ENCODE measurements at places on chromosomes 13 and 19.
A peak's percentile ranks its signal among the peaks of the same experiment; 100 is the strongest.

- DNase-seq: no peak
Measured at GRCh38 chr19:32881766-32882165, 12.2 kb upstream of the SLC7A9 start.

DNA sequence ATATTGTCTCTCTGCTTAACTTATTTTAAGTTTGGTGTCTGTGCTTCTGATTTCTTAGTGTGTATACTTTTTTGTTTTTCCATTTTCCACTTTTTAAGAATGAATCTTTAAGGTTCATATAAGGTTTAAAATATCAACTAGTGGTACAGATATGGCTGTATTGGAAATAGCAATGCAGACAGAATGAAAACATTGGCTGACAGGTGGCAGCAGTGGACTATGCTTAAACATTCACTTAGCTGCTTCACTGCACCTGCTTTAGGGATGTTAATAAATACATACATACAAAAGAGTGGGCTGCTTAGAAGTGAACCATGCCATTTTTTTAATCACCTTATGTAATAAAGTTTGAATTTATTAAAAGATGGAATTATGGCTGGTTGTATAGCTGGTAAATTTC lies 27.3 kb downstream of the TM9SF2 start:
- no peak for DNase-seq

DNA sequence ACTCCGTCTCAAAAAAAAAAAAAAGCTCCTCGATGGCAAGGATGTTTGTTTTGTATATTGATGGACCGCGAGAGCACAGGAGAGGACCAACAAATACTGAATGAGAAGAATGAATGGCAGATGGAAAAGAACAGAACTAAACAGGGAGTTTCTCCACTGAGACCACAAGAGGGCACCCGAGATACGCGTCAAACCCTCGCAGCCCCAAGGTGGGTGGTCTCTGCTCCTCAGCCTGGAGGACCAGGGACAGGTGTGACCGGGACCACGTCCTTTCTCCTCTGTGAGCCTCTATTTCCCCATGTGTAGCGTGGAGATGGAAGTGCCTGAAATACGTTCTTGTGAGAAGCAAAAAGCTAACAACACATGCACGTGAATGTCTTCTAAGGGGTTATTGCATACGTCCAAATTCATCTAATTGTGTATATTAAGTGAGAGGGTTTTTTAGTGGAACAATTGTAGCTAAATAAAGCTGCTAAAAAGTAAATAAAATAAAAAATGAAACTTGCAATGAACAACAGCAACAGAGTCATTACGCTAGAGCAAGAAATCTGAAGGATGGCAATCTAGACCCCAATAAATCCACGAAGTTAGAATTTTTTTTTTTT lies 8.3 kb upstream of the CDC42EP5 start:
- DNase-seq: peak; percentile 46

- DNase-seq: no peak
Measured at GRCh38 chr13:37067874-37068273, 8.4 kb upstream of the SUPT20H start.

- DNase-seq: no peak
Measured at GRCh38 chr19:15178629-15179308, 22.0 kb downstream of the NOTCH3 start.

GRCh38 chr19:19262190-19263057 lies 10.7 kb downstream of the TM6SF2 start:
- no peak for DNase-seq

GRCh38 chr19:53034948-53035675 lies 9.4 kb upstream of the ERVV-2 start:
- no peak for DNase-seq

DNA sequence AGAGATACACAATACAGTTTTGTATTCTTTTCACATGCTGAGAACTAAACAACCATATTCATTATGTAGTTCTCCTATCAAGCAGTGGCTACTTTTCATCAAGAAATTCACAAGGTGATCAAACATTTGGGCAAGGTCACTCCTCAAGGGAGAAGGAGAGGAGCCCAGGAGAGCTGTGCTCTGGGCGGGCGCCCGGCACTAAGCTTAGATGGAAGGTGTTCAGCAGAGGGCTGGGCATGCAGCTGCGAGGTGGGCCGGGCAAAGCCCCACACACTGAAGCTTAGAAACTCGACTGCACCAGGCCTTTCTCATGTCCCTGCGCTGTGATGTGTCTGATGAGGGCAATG lies 30.4 kb upstream of the SPACA7 start:
- no peak for DNase-seq

DNA sequence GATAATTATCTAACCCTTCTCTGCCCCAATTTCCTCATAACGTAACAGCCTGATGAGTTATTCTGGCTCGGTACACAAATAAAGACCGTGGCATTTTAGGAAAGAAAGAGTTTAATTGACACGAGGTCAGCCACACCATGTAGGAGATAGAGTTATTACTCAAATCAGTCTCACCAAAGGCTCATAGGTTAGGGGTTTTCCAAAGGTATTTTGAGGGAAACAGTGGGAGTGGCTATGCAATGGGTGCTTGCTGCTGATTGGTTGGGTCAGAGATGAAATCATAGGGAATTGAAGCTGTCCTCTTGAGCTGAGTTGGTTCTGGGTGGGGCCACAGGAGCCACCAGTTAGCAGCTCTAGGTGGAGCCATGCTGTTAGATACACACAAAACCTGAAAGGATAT lies 137.5 kb downstream of the FREM2 start:
- DNase-seq: no peak

- no peak for DNase-seq
Measured at GRCh38 chr19:23470873-23471545, 75.7 kb upstream of the ZNF91 start.

- peak; percentile 51 for DNase-seq
Measured at GRCh38 chr13:110298505-110299282, 8.3 kb downstream of the COL4A1 start.

GRCh38 chr19:18701250-18701608 lies 17.7 kb downstream of the CRTC1 start:
- DNase-seq: no peak

DNA sequence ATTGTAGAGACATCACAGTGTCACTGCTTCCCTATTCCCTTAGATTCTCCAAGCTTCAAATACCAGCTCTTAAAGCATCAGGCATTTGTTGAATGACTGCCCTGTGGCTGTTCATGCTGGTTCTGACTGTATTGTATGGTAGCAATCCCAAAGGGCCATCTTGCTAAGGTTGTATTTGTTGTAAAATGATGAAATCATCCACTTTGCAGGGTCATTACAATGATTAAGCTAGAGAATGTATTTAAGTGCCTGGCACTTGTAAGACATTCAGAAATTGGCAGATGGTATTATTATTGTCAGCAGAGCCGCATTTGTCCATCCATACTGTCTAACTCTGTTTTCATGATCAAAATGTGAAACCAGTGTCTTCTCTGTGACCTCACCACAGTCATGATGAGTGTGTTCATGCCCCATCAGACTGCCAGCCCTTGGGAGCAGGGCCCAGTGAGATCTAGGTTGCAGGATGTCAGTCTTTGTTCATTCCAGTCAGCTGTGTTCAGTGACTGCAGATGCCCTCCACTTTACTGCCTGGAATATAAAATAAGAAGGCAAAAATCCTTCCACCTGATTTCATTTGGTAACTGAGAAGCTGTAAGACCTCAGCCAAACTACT lies 86.1 kb downstream of the DHRS12 start:
- no peak for DNase-seq

GRCh38 chr13:38804536-38804935 lies 117.7 kb downstream of the FREM2 start:
- no peak for DNase-seq

GRCh38 chr13:52428295-52428694 lies 22.1 kb downstream of the VPS36 start:
- no peak for DNase-seq

DNA sequence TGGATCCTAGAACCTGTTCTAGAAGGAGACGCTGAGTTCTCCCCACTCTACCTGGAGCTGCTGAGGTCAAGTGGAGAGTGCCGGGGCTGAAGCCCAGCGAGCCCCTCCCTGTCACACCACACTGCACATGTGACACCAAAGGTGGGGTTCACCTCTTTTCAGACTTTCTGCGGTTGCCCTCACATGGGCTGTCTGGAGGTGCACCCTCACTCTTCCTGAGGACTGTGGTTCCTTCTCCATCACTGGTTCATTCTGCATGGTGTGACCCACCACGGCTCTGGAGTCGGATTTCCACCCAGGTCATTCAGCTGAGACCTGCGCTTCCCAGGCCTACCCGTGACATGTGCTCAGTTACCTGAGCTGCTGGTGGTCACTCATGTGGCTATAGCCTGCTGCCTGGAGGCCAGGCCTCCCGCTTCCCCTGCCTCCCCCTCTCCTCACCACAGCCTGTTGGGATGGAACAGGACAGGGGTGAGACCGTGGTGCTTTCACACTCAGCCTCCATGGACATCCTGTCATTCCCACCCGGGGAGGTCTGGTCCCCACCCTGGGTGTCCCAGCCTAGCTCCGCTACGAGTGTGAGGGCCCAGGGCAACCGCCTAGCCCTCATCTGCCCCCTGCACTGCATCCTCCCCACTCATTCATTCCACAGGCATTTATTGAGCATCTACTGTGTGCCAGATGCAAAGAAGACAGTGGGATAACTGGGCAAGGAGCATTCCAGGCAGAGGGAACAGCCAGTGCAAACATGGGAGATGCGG lies 605 bp upstream of the A1BG start:
- DNase-seq: no peak

- no peak for DNase-seq
Measured at GRCh38 chr13:23654111-23655110, 84.2 kb downstream of the TNFRSF19 start.

- DNase-seq: no peak
Measured at GRCh38 chr13:110811771-110812120, 98.2 kb downstream of the ING1 start.

DNA sequence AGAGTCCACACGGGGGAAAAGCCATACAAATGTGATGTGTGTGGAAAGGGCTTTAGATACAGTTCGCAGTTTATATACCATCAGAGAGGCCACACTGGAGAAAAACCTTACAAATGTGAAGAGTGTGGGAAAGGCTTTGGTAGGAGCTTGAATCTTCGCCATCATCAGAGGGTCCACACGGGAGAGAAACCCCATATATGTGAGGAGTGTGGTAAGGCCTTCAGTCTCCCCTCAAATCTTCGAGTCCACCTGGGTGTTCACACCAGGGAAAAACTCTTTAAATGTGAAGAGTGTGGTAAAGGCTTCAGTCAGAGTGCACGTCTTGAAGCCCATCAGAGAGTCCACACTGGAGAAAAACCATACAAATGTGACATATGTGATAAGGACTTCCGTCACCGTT lies 23.3 kb upstream of the ZNF233 start:
- no peak for DNase-seq

DNA sequence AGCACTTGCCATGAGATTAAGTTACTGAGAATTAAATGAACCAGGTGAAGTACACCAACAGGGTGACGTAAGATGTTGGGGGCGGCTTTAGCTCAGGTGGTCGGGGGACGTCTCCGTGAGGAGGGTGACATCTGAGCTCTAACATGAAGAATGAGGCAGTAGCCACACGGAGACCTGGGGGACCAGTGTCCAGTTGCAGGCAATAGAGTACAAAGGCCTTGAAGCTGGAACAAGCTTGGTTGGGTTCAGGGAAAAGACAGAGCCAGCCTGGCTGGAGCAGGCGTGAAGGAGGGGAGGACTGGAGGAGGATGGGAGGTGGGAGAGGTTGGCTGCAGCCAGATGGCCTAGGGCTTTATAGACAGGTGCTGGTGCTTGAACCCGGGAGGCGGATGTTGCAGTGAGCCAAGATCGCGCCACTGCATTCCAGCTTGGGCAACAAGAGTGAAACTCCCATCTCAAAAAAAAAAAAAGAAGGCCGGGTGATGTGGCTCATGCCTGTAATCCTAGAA lies 1.6 kb downstream of the SPINT2 start:
- no peak for DNase-seq

DNA sequence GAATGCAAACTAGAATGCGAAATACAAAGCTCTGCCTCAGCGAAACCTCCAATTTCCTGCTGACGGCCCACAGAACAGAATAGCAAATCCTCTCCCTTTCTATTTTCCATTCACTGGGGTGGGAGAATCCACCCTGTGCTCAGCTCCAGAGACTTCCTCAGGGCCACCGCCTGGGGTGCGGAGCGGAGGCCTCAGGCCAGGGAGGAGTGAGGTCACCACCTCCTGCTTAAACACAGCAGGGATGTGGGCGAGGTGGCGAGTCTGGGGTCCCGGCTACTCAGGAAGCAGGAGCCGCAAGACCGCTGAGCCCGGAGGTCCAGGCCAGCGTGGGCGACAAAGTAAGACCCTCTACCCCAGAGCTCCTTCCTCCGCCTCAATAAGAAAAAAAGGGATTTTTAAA lies 666 bp upstream of the ZNF320 start:
- DNase-seq: no peak

- DNase-seq: no peak
Measured at GRCh38 chr13:42875475-42876269, 94.3 kb downstream of the FAM216B start.

GRCh38 chr13:101123028-101123427 lies 293.3 kb downstream of the NALCN start:
- DNase-seq: no peak

DNA sequence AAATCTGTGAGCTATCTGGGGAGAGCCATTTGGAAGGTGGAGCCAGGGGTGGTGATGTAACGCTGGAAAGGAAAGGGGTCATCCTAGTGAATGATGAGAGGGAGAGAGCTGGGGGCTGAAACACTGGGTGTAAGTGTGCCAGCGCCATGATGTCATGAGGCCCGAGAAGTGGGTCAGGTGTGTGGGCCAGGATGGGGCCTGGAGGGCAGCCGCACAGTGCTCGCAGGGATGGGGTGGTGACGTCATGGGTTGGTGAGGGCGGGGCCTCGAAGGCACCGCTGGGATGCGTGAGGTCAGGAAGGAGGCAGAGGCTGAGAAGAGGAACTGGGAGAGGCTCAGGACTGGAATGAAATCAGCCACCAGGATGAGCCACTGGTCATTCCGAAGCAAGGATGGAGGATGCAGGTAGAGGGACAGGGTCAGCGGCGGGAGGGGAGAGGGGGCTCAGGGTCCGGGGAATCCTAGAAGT lies 4.4 kb downstream of the CCDC61 start:
- DNase-seq: no peak

- no peak for DNase-seq
Measured at GRCh38 chr19:35767288-35768081, 7.9 kb upstream of the ARHGAP33 start.

GRCh38 chr13:35830850-35831450 lies 300.2 kb downstream of the DCLK1 start:
- no peak for DNase-seq

DNA sequence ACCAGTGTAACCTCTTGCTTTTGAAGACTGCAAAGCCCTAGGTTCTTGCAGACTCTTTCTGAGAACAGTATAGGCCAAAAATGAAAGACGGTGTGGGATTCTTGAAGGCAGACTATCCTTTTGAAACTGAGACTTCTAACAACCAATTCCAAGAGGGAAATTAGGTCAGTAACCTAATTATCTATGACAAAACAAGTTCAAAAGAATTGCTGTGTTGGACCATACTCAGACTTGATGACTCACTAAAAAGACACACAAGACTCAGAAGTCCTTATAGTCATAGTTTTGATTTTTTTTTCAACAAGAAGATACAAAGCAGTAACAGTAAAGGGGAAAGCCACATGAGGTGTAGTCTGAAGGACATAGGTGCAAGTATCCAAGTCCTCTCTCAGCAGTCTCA lies 624.0 kb upstream of the GPC6 start:
- no peak for DNase-seq
